COLO829 (cell line): ENCODE measurements at places on chromosomes 4 and X.

GRCh38 chrX:51098046-51098445 is 187.5 kb downstream of the BMP15 start:
- no peak for DNase-seq

DNA sequence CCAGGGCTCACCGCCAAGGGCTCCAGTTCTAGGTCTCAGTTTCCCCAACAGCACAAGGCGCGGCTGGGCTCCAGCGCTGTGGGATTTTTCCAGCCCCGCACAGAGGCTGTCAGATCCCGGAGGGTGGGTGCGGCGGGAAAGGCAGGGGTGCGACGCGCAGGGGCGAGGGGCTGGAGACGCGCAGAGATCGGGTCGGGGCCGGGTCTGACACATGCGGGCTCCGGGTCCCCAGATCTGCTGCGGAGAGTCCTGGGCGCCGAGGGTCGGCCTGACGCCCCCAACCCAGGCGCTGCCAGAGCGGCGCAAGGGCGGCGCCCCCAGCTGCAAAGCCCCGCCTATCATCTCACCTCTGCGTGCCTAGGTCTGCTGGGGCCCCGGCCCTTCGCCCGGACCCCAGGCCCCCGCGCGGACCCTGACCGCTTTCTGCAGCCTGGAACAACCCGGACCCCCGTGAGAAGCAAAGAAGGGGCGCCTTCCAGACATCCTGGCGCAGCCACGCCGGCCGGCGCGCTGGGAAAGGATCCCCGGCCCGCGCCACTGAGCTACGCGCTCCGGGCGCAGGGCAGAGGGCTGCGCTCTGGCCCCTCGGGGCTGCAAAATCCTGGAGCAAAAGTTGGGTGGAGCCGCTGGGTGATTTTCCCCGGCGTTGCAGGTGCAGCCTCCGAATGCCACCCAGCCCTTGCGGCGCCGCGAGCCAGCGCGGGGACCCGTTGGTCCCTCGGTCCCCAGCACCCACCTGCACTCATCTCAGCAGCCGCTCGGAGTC is 486 bp downstream of the ABLIM2 start:
- DNase-seq, result no peak

GRCh38 chr4:740011-740410 is 34.4 kb downstream of the PCGF3 start:
- DNase-seq, result no peak

GRCh38 chr4:76078033-76078613 is 3.6 kb downstream of the ART3 start:
- DNase-seq, result no peak

- no peak for DNase-seq
Observed at GRCh38 chrX:131739823-131740222, 195.9 kb downstream of the OR13H1 start.

DNA sequence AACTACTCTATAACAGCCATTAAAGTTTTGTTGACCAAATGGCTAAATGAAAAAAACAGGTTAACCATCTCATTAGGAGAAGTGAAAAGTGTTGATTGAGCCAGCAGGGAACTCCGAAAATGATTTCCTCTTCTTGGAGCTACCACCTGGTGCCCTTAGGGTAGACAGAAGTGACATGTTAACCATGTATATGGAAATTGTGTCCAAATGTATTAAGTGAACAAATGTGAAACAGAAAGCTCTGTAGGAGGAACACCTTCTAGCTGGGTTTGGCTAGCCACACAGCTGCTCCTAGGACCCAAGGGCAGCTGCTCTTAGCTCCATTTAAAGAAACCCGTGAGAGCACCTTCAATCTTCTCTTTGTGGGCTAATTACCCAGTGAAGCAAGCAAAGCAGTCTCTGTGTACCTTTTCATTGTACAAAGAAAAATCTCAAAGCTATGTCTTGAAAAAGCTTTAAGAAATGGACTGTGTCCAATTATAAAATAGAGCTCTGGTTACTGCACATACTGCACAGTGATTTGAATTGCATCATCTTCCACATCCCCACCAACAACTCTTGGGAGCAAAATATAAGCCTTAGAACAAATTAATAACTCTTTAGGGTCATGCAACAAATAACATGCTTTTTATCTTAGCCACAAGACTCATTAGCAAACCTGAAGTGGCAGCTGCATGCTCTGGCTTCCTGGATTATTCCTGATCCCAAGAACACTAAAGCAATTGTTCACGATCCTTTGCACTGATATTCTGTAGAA is 59.2 kb upstream of the PARM1 start:
- DNase-seq, result peak; percentile 41

DNA sequence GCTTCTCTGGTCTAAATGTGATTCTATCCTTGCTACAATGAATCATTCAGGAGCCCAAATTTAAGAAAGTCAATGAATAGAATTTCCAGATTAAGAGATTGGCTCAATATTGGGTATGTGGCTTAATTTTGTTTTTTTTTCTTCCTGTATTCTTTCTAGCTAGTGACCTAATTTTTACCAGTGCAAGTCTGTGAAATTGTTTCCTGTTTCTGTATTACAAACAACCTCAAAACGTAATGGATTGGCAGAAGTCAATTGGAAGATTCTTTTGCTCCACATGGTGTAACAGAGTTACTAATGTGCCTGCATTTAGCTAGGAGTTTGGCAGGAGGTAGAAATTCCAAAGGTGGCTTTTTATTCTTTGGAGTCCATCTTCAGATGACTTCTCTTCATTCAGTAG is 17.6 kb downstream of the DYNLT3 start:
- no peak for DNase-seq

GRCh38 chr4:95494186-95494585 is 54.6 kb downstream of the UNC5C start:
- DNase-seq, result no peak

DNA sequence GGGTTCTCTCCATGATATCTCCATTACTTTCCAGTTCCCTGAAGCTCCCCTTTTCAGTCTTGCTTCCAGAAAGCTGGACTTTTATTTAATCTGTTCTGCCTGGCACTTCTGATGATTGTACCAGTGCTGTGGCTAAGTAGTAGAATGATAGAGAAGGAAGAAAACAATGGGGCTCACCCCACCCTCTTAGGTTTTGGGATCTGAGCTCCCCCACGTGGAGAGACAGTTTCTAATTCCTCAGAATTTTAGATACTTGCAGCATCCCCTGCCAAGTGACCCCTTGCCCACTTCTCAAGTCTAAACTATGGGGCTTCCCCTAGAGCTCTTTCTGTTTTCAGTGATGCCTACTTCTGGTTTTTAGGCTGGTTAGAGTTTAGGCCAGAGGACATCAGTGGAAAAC is 73.9 kb downstream of the GC start:
- no peak for DNase-seq

- DNase-seq, result no peak
Observed at GRCh38 chr4:67465032-67465762, 80.1 kb downstream of the CENPC start.

DNA sequence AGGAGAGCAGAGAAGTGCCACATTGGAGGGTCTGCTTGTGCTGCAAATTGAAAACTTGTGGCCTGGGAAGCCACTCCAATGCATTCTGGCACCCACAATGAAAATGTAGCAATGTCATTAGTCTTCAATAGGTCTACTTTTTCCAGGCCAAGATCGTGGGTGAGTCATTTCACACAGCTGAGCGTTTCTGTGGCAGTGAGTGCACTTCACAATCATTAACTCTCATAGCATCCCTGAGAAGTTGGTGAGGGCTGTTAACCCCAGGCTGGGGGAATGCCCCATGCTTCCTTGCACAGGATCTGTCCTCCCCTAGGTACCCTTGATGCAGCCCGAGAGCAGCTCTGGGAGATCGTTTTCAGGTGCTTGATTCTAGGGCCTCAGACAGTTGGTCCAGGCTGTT is 196.8 kb upstream of the ATP6AP2 start:
- DNase-seq, result no peak

DNA sequence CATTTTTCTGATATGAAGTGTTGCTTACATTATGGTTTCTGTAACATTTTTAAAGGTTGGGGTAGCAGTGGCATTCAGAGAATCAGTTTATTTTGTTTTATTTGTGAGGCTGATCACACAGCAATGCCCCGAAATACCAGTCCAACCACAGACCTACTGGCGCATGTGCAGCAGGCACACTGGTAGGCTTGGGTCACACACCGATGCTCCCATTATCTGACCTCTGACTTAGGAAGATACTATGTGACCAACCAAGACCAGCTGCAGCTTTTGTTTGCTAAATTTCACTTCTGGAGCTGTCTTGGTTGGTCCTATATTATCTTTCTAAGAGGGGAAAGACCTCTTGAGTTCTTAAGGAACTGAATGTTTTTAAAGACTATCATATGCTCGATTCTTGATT is 18.7 kb downstream of the PGM2 start:
- DNase-seq, result no peak

DNA sequence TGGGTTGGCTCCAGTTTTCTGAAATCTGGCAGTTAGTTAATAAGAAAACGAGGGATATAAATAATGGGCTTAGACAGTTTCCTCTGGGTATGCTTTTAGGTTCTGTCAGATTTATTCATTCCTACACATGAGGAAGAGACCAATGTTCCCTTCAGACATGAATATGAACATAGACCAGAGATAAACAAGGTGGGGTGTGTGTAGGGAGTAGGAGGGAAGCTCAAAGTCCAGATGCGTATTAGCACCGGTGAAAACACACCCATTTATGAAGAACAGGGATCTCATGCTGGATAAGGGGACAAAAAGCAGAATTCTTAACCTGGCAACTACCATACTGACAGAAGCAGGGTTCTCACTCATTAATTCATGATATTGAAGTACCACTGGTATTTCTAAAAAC is 223.0 kb downstream of the SOWAHB start:
- DNase-seq, result no peak

DNA sequence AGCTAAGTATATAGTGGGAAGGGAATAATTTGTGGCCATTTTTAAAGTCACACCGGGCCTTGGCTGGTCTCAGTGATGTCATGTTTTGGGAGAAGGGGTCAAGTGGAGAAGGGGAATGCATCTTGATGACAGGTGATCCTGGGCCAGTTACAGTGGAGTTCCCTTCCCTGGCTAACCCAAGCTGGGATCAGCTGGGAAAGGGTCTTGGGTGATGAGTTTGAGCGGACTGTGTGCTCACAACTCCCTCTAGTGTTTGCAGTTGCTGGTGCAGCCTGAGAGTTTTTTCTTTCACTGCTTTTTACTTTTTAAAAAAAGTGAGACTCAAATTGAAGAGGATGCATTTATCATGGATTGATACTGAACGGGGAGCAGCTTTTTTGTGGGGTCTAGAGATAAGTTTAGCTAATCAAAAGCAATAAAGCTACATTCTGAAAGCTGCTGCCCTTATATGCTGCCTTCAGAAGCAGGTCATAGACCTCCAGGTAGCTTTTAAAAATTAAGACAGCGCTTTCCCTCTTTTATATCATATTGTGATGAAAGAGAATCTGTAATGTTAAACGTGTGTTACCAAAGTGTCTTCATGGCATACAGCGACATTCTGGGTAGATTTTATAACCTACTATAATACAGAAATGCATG is 164.7 kb downstream of the DCLK2 start:
- DNase-seq, result peak; percentile 57

GRCh38 chr4:152959080-152959479 is 23.0 kb downstream of the FHDC1 start:
- no peak for DNase-seq

DNA sequence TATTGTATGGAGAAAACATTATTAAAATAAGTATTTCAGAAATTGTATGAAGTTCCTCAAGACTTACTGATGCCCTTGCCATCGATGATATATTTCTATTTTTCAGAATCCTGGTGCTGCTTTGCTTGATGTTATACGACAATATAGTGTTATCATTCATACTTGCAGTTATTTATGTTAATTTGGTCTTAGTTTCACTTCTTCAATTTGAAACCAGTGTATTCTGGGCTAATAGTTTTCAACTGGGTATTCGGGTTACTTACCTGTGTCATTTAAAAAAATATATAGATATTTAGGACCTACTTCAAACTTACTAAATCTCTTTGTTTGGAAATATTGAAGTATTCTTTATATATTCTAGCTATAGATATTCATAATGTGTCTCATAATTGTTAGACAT is 1414.7 kb downstream of the C4orf33 start:
- DNase-seq, result no peak

GRCh38 chr4:110754716-110755115 is 131.8 kb upstream of the PITX2 start:
- DNase-seq, result no peak

DNA sequence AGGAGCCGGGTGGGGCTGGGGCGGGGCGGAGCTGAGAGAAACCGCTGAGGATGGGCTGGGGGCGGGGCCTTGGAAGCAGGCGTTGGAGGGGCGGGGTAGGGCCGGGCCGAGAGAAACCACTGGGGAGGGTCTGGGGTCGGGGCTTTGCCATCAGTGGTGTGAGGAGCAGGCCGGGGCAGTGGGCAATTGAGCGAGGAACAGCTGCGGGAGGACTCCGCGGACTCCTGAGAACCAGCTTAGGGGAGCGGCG is 1.3 kb upstream of the EOLA2 start:
- DNase-seq, result no peak

GRCh38 chr4:120995266-120996010 is 72.9 kb upstream of the PRDM5 start:
- DNase-seq, result no peak

- DNase-seq, result no peak
Observed at GRCh38 chr4:4269856-4270255, 20.1 kb downstream of the LYAR start.

DNA sequence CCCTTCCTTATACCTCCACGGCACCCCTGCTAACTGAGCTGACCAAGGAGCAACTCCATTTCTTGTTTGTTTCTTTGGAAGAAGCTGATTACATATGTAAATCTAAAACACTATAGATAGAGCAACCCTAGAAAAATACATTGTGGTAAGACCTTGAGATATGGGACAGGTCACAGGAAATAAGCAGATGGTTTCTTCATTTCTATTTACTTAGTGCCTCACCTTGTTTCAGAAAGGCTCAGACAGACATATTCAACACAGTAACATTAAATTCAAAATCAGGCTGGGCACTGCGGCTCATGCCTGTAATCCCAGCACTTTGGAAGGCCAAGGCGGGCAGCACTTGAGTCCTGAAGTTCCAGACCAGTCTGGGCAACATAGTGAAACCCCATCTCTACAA is 47.3 kb downstream of the IRF2 start:
- DNase-seq, result no peak

DNA sequence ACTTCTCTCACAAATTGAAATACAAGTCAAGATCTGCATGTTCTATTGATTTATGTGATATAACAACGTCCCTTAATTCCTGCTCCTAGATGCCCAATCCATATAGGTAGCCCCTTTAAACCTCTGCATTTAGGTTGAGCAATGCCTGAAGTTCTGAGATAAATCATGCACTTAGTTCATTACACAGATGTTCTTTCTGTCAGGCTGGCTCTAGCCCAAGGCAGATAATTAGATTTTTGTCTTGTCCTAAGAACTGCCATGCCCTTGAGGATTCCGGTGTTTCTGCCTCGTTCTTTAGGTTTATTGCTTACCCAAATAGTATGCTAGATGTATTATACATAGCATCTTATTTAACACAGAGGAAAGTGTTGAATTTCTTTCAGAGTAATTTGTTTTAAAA is 143.1 kb downstream of the TRAM1L1 start:
- no peak for DNase-seq

DNA sequence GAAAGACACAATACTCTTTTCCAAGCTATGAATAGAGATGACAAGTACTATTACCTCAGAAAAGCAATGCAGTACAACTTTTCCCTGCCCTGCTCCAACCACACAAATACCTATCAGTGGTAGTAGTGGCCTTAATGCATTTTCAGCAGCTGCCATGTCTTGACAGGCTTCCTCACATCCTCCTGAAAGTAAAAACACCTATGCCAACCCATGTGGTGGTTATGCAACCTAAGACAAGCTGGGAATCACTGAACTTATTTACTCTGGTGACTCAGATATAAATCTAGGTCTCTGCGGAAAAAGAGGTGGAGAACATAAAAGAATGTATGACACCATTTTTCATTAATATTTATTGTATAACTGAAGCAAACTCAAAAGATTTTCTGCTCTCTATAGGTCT is 14.5 kb downstream of the WDFY3 start:
- DNase-seq, result no peak

GRCh38 chr4:176883108-176883550 is 90.4 kb upstream of the VEGFC start:
- DNase-seq, result no peak
